Mesenteric fat pad (tissue), 1 donor: ENCODE measurements at places on chromosomes 6 and 20.

GRCh38 chr6:87431263-87431662 is 23.5 kb downstream of the CFAP206 start:
- DNase-seq, result no peak

- DNase-seq, result no peak
Observed at GRCh38 chr6:55886185-55886836, 10.9 kb upstream of the BMP5 start.

DNA sequence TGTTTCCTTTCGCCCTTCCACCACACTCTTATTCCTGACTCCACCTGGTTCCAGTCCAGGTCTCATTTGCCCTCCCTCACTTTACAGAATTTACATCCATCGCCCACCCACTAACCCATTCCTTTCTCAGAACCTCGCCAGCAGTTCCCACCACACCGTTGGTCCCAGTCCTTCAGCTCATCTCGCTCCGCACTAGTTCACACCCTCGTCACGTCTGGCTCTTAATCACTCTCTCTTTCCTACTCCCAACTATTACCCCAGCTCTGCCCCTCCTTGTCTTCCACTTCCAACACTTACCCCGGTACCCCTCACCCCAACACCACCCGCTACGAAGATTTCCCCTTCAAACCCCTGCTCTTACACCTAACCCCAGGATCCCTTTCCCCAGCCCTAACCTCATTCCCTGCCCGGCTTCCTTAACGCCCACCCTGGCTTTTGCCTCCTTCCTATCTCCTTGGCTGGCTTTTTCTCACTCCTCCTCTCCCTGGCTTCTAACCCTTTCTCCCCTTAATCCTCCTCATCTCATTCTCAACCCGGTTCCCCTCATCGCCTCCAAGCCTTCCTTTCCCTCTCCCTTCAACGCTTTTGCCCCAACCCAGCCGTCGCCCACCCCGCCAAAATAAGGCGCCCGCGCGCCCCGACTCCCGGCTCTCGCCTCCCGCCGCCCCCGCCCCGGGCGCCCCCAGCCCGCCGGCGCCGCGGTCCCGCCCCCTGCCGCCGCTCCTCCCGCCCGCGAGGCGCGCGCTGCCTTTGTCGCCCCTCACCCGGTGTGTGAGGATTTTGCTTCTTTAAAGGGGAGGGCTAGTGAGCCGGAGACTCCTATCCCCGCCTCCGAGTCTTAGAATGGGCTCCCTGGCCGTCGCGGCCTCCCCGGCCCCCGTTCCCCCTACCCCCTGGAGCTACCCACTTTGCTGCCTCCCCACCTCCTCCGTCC is 542 bp downstream of the USP49 start:
- no peak for DNase-seq

DNA sequence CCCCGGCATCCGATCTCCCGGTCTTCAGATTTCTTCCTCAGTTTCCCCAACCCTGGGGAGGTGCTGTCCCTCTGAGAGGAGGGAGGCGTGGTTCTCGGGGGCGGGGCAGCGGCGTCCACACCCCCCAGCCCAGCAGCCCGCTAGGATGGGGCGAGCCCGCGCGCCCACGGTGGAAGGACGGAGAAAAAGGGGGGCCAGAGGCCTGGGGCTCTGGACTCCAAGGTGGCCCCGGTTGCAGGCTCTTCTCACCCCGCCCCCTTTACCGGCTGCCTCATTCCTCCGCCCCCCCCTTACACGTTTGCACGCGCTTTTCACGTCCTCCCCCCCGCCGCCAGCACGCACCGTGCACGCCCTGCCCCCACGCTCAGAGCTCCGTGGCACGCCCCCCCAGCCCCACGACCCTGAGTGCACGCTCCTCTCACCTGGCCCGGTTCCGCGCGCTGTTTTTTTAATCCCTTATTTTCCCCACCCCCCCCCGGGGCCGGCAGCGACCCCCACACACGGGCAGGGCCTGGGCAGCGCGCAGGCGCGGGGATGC is 402 bp downstream of the ZBTB12 start:
- DNase-seq, result no peak

GRCh38 chr20:63135411-63135810 is 80.5 kb downstream of the YTHDF1 start:
- DNase-seq, result no peak

DNA sequence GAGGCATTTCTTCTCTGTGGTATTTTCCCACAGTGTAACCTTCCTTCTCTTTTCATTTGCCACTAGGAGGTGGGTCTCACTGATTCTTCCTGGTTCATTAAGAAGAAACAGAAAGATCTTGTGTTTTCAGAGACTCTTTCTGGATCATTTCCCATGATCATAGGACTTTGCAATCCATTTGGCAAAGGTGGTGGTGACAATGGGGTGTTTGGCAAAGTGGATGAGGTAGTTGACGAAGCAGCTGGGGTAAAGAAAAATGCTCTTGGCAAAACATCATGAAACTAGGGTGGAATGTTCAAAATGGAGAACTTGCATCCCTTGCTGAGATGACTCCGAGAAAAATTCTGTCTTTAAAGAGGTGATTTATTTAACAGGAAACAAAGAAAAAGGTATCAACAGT is 50.6 kb downstream of the TRAF3IP2 start:
- DNase-seq, result no peak

DNA sequence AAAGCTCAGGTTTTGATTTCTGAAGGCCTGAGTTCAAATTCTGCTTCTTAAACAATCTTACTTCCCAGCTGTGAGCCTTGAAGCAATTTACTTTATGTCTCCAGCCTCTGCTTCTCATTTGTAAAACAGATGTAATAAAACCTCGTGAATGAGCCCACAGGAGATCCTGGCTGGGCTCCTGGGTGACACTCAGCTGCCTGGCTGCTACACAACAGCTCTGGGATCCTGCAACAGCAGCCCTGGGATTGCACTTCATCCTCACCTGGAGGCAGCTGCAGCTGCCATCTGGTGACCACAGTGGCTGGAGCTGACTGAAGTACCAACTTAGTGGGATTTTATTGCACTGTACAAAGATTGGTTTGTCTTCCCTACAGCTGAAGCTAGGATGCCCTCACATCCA is 98.6 kb downstream of the NDUFAF5 start:
- DNase-seq, result no peak

- no peak for DNase-seq
Observed at GRCh38 chr6:31478186-31478950, 19.6 kb upstream of the MICB start.

DNA sequence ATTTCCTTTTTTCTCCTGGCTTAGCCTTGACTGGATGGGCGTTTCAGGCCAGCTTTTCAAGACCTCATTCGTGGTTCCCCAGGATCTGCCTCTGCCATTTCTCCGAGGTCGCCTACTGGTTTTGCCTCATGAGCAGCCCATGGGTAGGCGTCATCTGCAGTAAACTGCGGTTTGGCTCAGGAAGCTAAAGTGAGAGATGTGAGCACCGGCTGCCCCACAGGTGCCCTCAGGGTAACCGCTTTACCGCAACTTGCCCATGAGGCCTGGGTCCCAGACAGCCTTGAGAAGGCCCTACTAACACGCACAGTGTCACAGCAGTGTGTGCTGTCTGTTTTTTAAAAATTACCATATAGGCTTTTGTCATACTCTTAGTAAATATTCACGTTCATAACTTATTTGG is 53.4 kb upstream of the TBXT start:
- DNase-seq, result no peak

DNA sequence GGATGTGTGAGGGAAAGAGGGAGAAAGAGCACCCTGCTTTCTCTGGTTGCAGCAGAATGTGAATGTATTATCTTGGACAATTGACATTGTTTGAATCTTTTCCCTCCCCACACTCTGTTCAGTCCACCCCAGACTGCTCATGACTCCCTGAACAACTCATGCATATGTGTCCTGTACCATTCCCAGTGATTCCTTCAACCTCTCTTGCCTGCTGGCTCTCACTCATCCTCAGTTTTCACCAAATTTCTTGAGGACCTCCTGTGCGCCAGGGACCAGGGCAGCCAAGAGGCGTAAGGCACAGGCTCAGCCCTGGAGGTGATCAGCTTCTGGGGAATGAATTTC is 5.4 kb downstream of the NOX3 start:
- DNase-seq, result no peak

GRCh38 chr20:32908334-32909292 is 49.9 kb downstream of the EFCAB8 start:
- no peak for DNase-seq

- no peak for DNase-seq
Observed at GRCh38 chr6:41371461-41371991, 36.1 kb downstream of the NCR2 start.

DNA sequence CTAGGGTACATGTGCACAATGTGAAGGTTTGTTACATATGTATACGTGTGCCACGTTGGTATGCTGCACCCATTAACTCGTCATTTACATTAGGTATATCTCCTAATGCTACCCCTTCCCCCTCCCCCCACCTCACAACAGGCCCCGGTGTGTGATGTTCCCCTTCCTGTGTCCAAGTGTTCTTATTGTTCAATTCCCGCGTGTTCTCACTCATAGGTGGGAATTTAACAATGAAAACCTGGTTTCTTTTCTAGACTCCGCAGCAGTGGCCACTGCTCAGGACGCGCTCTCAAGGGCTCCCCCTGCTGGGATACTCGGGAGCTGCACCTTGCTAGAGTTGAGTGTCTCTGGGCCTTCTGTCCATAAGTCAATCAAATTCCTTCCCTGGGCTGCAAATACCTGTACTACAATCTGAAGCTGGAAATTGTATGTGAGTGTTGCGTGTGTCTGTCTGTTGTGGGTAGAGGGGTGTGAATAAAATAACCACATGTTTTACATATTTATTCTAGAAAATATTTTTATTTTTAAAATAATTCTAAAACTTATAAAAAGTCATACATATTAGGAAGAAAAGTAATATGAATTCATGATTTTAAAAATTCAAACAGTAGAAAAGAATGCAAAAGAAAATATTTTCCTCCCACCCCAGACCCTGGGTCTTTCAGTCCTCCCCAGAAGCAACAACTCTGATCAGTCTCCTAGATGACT is 8.2 kb upstream of the CEP250 start:
- peak; percentile 93 for DNase-seq

- no peak for DNase-seq
Observed at GRCh38 chr20:36848078-36848660, 27.8 kb upstream of the TLDC2 start.

GRCh38 chr6:80433673-80434025 is 327.2 kb downstream of the BCKDHB start:
- DNase-seq, result no peak

- no peak for DNase-seq
Observed at GRCh38 chr6:150992703-150993102, 127.2 kb downstream of the MTHFD1L start.

DNA sequence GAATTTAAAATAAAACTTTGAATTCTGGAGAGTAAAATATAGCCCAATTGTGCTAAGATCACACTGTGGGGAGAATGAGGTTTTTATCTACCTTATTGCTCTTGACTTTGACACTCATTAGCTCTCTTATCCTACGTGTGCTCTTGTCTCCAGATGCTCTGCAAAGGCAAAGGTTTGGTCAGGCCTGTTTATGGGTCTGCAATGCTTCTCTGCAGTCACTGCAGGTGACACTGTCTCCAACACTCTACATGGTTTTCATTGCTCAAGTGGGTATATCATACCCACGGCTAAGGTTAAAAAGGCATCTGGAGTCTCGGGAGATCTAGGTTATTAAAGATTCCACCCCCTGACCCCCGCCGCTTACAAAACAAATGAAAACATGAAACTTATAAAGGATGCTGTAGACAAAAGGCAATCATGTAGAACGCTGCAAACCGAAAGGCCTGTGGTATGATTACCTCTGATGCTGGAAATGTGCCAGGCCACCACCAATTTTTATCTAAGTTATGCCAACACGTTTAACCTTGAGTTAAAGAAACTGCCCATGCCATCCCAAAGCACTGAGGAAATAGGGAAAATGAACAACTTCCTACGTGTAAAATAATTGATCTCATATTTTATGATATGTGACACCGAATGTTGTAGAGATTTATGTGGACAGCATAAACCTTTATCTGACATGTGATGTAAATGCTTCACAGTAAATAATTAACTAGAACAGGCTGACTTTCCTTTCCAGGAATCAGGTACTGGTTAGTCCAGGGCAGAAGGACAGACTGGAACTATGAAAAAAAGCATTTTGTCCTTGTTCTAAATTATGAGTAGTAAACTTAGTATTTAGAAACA is 238.2 kb upstream of the NOX3 start:
- no peak for DNase-seq

DNA sequence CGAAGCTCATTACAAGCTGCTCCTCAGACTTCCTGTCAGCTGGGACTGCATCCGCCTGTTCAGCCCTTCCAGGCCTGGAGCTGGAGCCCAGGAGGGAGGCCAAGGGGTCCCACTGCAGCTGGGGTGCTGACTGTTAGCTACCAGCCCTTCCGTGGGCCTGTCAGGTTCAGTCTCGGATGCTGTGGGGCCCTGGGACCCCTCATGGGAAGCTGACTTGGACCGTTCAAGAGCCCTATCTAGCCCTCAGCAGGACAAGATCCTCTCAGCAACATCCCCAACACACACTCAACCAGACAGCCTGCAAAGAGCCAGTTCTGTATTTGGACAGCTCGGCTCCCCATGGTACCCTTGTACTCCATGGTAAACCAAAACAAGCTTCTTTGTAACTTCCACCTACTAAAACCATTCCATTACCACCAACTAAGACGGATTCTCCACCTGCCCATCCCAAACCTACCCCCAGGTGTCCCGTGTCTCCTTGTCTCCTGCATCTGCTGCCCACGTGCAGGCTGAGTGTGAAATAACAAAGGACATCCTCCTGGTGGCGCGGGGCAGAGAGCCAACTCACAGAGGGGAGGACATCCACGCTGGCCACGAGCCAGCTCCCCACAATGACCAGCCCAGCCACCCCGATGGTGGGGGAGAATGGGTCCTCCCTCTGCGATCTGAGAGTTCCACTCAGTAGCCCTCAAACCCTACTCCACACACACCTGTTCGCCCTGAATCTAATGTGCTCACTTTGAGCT is 111.2 kb downstream of the TAF4 start:
- peak; percentile 80 for DNase-seq

GRCh38 chr6:25670793-25671513 is 18.9 kb downstream of the SCGN start:
- DNase-seq, result no peak

GRCh38 chr6:13205106-13205505 is 123.2 kb downstream of the TBC1D7 start:
- DNase-seq, result no peak

DNA sequence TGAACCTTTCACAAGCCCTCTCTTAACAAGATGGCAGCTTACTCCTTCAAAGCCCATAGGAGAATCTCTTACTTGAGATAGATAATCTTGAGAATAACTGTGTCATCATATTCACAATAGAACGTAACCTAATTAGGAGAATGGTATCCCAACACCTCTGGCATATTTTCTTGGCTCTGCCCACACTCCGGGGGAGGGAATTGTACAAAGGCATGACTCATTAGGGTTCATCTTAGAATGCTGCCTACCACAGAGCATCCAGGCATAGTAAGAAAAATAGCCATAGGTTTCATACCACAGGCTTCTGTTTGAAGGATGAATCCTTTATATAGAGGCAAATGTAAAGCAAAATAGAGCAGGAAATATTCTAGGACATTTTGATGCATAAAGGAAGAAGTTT is 1100.6 kb upstream of the CITED2 start:
- no peak for DNase-seq

GRCh38 chr6:157525292-157525889 is 144.4 kb downstream of the ZDHHC14 start:
- DNase-seq, result peak; percentile 65
